ENCODE measurements at places on chromosomes 11 and 22. TPM values are rescaled to one million over a fixed set of nuclear protein-coding genes. Genes with fewer than 3 reads are reported as not detected.
A peak's percentile ranks its signal among the peaks of the same experiment; 100 is the strongest.

Gene CHADL
- total RNA-seq, result not detected

Gene APOA1
- total RNA-seq, result not detected

Gene OR51B5
- total RNA-seq, result not detected

Gene PDE2A
- 1.1 TPM for total RNA-seq

Gene ZNF215
- 0.99 TPM for total RNA-seq

Gene RBFOX2
- total RNA-seq, result 4.3 TPM

Gene GRM5
- total RNA-seq, result not detected

Gene OR10A2
- total RNA-seq, result not detected

Gene SCARF2
- 0.21 TPM for total RNA-seq

Gene OR52I2
- total RNA-seq, result not detected

Gene SEPTIN5
- total RNA-seq, result 0.81 TPM

Gene DGCR2
- total RNA-seq, result 15.4 TPM

Gene TREH
- total RNA-seq, result not detected

Gene VWA5A
- 9.7 TPM for total RNA-seq

DNA sequence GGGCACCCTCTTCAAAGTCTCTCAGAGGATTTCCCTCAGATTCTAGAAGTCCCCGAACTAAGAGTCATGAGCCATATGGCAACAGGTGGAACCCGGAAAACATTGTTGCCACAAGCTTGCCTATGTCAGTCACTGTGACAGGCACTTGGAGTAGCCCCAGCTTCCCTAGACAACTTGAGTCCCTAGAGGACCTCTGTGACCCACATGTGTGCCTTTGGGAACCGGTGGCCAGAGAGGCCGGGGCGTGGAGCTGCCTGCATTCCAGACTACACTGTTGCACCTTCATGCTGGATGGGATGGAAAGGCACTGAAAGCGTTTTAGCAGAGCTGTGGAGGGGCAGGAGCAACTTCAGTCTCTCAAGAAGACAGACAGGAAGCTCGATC, 12.1 kb downstream of the SLC37A2 start:
- no peak for DNase-seq

DNA sequence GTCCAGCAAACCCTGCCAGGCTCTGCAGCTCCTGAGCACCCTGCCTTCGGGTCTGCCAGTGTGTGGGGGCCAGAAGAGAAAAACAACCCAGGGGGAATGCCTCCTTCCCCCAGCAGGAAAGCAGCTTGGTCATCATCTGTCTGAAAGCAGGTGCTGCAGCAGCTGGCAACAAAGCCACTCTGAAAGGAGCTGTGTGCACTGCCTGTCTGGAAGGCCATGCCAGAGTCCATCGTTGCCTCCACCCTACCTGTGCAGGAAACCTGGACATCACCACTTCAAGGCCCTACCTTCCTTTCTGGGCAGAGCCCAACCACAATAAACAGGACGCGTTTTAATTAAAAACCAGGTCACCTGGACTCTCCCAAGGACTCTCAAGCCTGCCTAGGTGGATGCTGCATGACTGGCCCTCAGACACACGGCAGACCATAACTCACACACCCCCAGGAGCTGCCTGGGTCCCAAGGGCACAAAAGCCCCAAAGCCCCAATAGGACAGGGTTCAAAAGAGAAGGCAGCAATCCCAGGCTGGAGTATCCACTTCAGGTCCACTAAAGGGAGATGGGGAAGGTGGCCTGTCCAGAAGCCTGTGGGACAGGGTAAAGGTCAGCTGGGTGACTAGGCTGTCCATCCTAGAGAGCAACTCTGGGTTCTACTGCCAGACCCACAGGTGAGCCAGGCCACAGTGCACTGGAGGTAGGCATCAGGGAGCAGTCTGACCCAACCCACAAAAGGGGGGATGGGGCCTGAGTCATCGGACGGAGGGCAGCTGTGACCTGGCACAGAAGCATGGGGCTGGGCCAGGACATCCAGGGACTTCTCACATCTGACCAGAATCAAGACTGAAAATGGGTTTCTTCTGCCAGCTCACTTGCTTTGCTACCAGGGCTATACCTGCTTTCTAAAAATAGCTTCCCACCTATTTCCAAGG, 6.1 kb downstream of the GNB1L start:
- no peak for DNase-seq

DNA sequence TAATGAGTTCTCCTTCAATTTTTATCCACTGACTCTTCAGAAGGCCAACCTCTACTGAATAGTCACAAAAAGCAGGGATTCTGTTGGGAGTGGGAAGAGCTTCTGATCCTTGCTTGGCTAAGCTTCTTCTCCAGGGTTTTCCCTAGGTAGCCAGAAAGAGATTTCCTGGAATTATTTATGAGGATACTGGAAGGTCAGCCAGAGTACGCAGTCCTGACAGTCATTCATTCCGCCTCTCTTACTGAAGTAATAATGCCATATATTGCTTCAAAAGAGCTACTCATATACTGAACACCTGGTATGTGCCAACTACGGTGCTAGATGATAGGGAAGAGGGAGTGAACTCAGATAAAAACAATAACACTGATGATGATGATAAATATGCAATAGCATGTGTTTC, 116.1 kb downstream of the CCDC34 start:
- DNase-seq, result no peak

DNA sequence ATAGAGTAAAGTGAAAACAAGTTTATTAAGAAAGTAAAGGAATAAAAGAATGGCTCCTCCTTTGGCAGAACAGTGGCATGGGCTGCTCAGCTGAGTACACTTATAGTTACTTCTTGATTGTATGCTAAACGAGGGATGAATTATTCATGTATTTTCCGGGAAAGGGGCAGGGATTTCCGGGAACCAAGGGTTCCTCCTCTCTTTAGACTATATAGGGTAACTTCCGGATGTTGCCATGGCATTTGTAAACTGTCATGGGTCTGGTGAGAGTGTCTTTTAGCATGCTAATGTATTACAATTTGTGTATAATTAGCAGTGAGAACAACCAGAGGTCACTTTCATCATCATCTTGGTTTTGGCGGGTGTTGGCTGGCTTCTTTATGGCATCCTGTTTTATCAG, 23.5 kb upstream of the SPTY2D1 start:
- DNase-seq, result no peak

GRCh38 chr11:74318241-74318932, 6.9 kb upstream of the P4HA3 start:
- DNase-seq, result no peak

- DNase-seq, result peak; percentile 93
Measured at GRCh38 chr11:16605894-16606783, 132.3 kb upstream of the C11orf58 start.

DNA sequence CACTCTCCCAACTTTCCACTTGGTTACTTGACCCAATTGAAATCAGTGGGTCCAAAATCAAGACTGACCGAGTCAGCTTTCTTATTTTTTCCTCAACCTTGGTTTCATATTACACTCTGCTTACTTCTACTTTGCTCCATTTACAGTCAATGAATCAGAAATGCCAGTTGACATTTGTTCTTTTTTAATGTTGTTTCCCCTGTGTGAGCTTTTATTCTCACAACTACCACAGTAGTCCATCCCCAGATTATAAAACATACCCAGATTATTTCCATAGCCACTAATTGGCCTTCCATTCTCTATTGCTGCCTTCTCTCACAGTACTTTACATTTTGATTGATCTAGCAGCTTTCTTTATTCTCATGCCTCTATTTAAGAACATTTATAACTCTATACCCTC, 50.0 kb downstream of the DNAJC24 start:
- no peak for DNase-seq

GRCh38 chr11:112999520-112999919, 38.3 kb downstream of the NCAM1 start:
- no peak for DNase-seq

- no peak for DNase-seq
Measured at GRCh38 chr11:37504060-37504611, 906.1 kb upstream of the RAG2 start.

DNA sequence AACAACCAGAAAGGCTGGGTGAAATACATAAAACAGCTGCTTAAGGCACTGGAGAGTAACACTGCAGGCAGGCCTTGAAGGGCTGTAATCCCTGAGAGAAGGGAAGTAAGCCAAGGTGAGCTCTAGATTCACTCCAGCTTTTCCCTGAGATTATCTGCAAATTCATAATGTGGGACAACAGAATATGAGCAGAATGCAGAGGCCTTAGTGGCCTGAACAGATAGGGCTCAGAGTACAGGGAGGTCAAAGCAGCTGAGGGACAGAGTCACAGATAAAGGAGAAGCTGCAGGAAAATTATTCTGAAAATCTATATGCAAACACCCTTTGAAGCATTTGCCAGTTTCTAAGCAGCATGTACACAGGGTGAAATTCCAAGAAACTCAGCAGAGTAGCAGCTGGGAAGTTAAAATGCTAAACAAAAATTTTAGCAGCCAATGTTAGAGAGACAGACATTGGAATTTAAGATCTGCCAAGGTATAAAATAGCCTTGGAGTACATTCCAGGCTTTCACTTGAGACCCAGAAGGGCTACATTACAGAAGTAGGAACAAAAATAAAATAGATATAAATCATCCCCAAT, 48.1 kb upstream of the CWF19L2 start:
- DNase-seq, result no peak

DNA sequence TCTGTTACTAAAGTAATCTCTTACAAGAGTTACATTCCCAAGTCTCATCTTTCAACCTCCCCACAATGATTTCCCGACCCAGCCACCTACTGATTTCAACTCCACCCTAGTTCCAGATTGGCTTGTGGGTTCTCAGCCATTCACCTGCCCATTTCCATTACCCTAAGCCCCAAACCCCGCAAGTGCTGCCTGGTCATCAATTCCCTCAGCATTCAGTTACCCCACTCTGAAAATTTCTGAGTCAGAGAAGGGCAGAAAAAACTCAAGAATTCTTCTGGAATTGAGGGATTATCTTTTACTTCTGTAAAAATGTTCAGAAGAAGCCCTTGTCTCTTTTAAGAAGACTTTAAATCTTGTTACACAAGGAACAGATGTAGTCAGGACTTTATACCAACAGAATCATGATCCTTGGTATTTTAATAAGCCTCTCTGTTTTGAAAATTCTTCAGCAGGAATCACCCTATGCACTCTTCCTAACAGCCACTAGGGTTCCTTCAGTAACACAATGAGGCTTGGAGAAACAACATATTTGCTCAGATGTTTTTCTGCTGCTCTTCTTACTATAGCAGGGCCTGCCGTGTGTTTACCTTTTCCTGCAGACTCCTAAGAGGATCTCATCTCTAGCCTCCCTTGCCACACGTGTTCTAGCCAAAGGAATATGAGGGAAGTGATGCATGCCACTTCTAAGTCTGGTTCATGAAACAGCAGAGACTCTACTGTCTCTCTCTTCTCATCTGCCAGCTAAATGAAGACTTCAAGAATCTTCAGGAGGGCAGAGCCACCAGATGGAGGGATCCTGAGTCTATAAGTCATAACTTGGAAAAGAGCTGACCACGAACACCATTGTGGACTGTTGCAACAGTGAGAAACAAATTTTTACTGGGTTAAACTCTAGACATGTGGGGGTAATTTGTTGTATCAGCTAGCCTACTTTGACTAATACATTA, 29.3 kb upstream of the PAMR1 start:
- DNase-seq, result no peak

- DNase-seq, result no peak
Measured at GRCh38 chr11:73480677-73481076, 104.5 kb downstream of the RELT start.

DNA sequence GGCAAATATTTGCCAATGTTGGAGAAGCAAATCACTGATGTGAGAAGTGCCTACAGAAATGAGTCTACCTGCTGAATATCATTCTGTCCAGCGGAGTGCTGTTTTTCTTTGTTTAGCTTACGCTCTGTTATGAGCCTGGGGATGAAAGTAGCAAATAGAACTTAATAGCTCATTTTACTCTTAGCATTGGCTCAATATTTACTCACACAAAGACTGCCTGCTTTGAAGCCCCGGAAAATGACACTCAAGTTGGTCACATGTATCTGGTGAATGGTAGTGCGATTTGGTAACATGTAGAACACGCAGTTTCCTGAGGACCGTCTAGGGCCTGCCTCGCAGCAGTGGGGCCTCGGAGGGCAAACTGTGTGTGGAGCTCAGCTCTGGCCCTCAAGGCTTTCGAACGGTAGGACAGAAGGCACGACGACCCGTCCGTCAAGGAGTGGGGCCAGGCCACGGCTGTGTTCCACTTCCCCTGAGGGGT, 38.9 kb downstream of the TBC1D22A start:
- DNase-seq, result no peak

DNA sequence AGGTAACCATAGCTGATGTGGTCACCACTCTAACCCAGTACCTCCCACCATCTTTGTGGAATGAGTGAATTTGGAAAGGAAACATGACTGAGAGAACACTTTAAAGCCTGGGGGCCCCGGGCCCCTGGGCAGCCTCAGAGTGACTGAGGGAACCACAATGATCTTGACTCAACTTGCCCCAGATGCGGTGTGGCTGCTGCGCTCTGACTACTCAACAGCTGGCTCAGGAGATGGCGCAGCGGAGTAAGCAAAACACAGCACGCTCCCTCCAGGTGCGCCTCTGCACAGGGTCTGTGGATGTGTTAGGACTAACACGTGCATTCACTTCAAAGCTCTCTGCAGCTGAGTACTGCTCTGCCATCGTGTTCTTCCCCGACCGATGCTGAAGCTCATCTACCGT, 5.9 kb downstream of the RNF215 start:
- peak; percentile 36 for DNase-seq

DNA sequence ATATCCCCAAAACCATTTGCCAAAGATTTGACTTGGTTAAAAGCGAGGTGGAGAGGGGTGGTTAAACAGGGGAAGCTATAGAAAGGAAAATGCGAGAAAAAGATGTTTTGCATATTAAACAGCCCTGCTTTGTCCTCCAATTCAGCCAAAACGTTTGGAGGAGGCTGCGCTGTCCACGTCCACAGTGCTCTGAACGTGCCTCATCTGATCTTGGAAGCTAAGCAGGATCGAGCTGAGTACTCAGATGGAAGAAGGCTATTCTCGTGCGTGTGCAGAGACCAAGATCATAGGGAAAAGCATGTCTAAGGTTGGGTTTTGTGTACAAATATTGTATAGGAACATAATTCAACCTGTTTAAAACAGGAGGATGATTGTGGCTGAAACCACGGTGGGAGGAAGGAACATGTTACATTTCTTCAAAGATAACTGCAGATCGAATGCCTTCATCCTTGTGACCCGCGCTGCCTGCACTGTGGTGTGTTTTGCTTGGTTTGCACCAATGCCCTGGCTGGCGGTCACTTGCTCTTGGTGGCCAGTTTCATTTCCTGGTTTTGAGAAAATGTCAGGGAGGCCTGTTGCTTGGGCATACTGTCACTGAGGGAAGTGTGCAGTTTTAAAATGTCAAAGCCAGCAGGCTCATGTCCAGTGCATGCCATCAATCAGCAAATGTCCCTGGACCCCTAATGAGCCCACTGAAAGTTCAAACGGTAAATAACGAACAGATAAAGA, 40.4 kb downstream of the FLI1 start:
- DNase-seq, result no peak

GRCh38 chr22:45308957-45309421, 745 bp upstream of the FAM118A start:
- peak; percentile 55 for DNase-seq

Measured in activated naive CD4-positive, alpha-beta T cell treated with anti-CD3 and anti-CD28 coated beads for 36 hours (primary cell).